ENCODE measurements at places on chromosomes 12 and 14.

DNA sequence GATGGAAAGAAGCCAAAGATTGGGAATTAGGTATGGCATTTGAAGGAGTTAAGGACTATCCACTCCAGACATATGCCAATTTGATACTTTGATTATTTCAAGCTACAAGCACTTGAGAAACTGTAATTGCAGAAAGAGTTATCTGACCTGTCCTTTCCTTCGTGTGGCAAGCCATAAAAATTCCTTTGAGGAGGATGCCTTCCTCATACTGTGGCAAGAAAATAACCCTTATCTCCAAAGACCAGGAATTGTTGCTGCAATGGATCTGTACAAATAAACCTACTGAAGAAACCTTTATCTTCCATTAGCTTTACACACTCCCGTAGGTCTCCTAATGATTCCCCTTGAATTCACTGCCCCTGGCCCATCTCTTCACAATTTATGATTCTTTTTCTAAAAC, 165.1 kb upstream of the AMIGO2 start:
- DNase-seq, result no peak

GRCh38 chr14:23464700-23465099, 4.8 kb upstream of the NGDN start:
- DNase-seq, result no peak

DNA sequence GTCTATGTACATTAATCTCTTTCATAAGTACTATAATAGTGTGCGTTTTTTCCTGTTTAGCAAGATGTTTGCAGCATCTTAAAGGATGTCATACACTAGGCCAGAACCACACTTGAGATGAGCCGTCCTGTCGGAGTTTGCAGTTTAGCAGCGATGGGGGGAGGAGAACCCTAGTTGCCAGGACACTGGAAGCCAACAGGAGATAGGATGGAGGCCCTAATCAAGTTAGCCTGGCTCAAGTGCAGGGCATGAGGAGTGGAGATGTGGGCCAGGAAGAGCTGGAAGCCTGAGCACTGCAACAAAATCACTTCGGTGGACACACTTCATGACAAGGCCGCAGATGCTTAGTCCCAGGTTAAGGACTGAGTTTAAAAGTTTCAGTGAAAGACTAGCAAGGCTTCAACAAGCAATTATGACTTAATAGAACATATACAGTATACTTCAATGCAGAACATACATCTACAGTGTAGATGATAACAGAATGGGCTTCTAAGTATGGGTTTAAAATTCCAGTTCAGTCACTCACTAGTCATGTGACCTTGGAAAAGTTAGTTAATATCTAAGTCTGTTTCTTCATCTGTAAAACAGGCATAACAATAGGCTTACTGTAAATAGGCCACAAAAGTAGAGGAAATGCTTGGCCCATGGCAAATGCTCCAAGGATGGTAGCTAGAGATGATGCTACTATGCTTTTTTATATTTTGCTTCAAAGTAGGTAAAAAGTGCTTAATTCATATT, 77.1 kb downstream of the PTPN21 start:
- DNase-seq, result no peak

- no peak for DNase-seq
Measured at GRCh38 chr12:129607301-129607700, 296.5 kb downstream of the TMEM132D start.

DNA sequence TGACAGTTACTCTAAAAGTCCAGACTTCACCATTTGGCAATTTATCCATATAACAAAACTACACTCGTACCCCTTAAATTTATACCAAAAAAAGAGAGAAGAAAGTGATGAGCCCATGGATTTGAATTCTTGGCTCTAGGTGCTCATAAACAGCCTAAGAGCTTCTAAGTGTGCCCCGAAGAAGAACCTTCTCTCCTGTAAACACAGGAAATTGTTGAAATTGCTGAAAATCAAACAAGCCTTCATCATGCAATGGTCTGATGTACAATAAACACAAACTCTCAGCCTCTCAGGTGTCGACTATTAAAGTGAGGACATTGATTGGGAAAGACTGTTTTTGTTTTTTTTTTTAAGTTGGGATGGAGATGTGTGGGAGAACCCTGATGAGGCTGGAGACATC, 21.8 kb downstream of the PDE6H start:
- DNase-seq, result no peak

DNA sequence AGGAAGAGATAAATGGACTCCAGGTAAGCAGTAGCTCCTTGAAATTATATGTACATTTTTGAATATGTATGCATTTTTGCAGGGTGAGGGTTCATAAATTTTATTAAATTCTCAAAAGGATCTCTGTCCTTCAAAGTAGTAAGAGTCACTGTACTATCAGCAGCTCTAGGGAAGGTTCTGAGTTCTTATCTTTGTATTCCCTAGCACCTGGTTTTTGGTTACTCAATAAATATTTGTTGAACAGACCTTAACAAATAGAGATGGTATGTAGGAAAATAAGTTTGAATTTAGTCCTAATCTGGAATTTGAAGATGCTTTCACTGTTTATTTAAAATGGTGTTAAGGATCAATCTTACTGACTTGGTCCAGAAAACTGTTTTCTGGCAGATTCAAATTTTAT, 18.3 kb downstream of the LEMD3 start:
- no peak for DNase-seq

DNA sequence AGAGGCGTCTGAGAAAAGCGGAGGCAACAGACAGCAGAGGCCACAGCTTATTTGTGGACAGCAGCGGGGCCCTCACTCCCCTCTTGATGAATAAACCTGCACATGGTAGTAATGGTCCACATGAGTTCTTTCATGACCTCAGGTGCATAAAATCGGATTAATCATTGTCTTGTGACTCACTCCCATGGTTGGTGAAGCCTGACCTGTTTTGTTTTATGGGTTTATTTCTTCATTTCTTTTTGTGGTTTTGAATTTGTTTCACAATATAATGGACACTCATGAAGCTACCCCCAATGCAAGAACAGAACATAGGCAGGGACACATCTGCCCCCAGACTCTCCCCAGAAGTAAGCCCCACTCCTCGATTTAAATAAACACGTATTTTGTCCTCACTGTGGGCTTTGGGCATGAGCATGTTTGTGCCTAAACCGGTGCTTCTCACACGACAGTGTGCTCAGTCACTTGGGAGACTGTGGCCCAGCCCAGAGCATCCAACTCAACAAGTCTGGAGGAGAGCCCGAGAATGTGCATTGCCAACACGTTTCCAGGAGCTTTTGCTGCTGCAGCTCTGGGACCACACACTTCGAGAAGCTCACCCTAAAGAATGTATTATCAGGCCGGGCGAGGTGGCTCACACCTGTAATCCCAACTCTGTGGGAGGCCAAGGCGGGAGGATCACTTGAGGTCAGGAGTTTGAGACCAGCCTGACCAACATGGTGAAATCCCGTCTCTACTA, 116.1 kb downstream of the SCARB1 start:
- peak; percentile 72 for DNase-seq

DNA sequence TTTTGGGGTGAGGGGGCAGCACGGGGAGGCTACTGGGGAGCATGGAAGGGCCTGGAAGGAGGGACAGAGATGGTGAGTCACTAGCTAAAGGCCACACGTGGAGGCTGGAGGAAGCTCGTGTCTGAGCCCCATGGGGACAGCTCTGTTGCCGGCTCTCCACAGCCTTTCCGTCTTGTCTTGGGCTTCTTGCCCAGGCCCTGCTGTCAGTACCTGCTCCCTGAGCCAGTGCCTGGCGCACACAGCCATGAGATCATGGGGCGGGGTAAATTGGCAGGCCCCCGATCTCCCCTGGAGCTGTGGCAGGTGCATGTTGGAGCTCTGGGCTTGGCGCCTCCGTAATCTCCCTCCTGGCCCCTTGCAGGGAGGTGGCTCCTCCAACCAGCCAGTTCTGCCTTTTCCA, 16.1 kb upstream of the KRT80 start:
- DNase-seq, result no peak

- no peak for DNase-seq
Measured at GRCh38 chr12:108297895-108298760, 41.0 kb downstream of the CMKLR1 start.

- DNase-seq, result peak; percentile 70
Measured at GRCh38 chr12:107131832-107132616, 38.7 kb upstream of the CRY1 start.

GRCh38 chr12:89923091-89923490, 214.5 kb upstream of the ATP2B1 start:
- DNase-seq, result no peak

- DNase-seq, result no peak
Measured at GRCh38 chr12:111057701-111058425, 137.5 kb upstream of the MYL2 start.

DNA sequence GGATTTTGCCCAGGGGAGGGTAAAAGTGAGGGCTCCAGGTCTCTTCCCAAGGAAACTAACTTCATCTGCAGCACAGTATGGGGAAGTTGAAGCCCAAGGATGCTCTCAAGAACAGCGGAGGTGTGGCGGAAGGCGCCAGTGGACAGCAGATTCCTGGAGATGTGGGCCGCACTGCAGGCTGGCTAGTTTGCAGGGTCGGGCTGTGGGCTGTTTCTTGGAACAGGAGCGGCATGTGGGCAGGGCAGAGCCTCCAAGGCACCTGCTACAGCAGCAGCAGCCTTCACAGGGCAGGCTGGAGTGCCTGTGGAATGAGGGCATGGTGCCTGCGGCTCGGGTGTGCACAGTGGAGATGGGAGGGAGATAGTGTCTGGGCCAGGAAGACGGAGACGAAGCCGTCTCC, 100.0 kb upstream of the SFSWAP start:
- DNase-seq, result no peak

DNA sequence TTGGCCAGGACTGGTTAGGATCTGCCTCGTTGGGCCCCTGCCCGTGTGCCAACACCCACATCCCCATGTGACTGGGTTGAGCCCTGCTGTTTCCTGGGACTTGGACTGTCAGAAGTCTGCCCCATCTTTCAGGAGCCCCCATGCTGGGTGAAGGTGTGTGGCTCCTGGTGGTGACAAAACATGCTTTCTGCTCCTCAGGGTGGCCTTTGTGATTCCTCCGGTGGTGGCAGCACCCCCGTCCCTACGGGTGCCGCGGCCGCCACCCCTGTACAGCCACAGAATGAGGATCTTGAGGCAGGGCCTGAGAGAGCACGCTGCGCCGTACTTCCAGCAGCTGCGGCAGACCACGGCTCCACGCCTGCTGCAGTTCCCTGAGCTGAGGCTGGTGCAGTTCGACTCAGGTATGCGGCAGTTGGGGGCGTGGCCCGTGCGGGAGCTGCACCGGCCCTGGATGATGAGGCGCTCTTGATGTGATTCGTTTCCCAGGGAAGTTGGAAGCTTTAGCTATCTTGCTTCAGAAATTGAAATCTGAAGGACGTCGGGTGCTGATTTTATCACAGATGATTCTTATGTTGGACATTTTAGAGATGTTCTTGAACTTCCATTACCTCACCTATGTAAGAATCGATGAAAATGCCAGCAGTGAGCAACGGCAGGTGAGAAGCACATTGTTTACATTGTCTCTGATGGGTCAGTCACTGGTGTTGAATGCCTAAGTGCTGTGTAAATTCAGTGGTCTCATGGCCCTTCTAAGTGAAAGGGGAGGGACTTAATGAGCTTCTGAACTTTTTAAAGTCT, 80.0 kb downstream of the EP400 start:
- DNase-seq, result no peak

- no peak for DNase-seq
Measured at GRCh38 chr12:72111706-72112105, 160.5 kb upstream of the TRHDE start.

- DNase-seq, result no peak
Measured at GRCh38 chr14:43119672-43120071, 1387.4 kb downstream of the FSCB start.

DNA sequence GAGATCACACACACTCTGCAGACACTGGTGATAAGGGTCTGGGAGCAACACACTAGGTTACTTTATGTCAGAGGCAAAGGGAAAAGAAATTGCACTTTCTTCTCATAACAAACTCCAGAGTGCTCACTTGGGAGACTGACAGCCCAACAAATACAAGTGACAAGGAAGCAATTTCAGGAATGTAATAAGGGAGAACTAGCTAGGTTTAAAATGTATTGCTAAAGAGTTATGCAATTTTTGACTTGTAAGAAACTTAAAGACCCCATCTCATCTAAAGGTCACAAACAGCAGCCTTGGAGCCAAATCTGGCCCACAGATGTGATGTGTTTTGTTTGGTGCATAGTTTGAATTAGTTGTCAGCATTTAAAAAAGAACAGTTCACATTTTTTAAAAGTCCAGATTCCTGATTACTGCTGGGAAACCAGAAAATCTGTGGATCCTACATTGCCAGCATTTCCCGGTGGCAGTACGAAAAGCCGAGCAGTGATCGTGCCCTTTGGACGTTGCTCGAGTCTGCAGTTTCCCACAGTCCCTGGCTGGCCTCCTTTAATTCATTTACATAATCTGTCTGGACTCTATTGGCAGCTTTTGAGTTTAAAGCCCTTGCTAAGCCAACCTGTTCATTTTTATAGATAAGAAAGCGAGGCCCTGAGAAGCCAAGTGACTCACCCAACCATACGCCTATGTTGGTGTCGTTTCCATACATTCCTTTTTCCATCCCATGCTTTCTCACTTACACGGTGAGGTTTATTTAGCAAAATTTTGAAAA, 42.0 kb upstream of the ETV6 start:
- DNase-seq, result no peak

GRCh38 chr12:88934163-88934747, 354.0 kb upstream of the KITLG start:
- peak; percentile 50 for DNase-seq

GRCh38 chr14:63897721-63898163, 44.9 kb downstream of the SYNE2 start:
- no peak for DNase-seq

DNA sequence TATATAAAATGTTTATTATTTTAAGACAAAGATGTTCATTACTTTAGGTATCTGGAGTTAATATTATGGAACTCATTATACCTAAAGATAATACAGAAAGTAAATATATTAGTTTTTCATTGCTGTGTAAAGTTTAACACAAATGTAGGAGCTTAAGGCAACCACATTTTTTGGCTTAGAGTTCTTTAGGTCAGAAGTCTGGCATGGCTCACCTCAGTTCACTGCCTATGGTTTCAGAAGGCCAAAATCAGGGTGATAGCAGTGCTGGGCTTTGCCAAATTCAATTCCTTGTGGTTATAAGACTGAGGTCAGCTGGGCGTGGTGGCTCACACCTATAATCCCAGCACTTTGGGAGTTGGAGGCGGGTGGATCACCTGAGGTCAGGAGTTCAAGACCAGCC, 35.5 kb upstream of the PRPF39 start:
- no peak for DNase-seq

DNA sequence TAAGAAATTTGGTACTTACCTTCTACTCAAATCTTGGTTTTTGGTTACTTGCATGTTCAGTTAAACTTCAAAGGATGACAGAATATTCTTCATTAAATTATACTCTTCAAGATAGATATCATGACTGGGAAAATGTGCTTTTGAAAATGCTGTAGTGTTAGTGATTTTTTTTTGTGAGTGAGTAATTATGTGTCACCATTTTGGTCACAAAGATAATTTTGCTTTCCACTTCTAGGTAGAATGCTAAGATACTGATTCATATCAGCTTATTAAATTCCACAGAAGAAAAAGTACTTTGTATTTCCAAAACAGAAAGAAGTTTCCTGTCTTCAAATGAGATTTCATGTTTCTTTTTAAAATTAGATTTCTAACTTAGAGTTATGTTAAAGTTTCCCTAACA, 61.2 kb downstream of the ATXN7L3B start:
- DNase-seq, result peak; percentile 52

All from RKO (cell line).